ENCODE measurements at places on chromosomes 11 and 22. TPM values are rescaled to one million over a fixed set of nuclear protein-coding genes. Genes with fewer than 3 reads are reported as not detected.

GRCh38 chr11:111598559-111598958, 3.7 kb upstream of the SIK2 start:
- H3K27ac ChIP-seq, result no peak overlapping the region
- no peaks in the 10 kb centered on the region for H3K36me3 ChIP-seq
- no peak overlapping the region for H3K4me3 ChIP-seq
- peaks cover 3% of the 10 kb centered on the region for H3K27me3 ChIP-seq

CSF2RB gene
- 0.02 TPM for polyA plus RNA-seq

SNU13 gene
- polyA plus RNA-seq, result 281 TPM

DNA sequence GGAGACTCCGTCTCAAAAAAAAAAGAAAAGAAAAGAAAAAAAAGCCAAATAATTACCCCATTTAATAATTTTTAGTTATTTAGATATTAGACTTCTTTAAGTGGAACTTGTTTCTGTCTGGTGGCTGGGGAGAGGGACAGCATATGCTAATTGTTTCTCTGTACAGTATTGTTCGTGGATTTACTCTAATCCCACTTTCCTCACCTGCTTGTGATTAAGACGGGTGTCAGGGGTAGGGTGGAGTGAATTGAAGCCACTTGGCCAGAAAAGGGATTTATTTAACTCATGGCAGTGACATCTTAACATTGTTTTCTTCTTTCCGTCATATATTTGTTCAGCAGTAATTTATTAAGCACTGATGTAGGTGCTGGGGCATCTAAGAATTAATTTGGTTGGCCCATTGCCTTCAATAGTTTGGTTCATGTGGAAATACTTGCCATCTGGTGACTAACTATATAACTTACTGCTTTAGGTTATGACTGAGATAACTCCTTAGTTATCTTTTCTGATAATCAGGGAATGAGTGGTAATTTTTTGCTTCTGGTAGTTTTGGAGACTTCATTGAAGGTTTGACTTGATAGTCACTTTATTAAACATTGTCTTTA, 4.6 kb downstream of the TNRC6B start:
- H3K36me3 ChIP-seq, result no peaks in the 10 kb centered on the region
- no peak overlapping the region for H3K4me3 ChIP-seq
- H3K4me1 ChIP-seq, result peaks cover 11% of the 10 kb centered on the region
- no peak for DNase-seq
- no peaks in the 10 kb centered on the region for H3K27me3 ChIP-seq

- no peaks in the 10 kb centered on the region for H3K27me3 ChIP-seq
- no peaks in the 10 kb centered on the region for H3K4me1 ChIP-seq
- H3K36me3 ChIP-seq, result no peaks in the 10 kb centered on the region
- no peak overlapping the region for H3K27ac ChIP-seq
Observed at GRCh38 chr11:106644824-106645223, 373.5 kb downstream of the GUCY1A2 start.

- no peak overlapping the region for H3K4me3 ChIP-seq
- H3K27me3 ChIP-seq, result no peaks in the 10 kb centered on the region
- peaks cover 7% of the 10 kb centered on the region for H3K4me1 ChIP-seq
- DNase-seq, result no peak
Observed at GRCh38 chr11:64849598-64850356, 5.3 kb upstream of the CDC42BPG start.

GRCh38 chr22:36738416-36739020, 35.0 kb upstream of the CACNG2 start:
- H3K4me1 ChIP-seq, result no peaks in the 10 kb centered on the region
- no peak overlapping the region for H3K4me3 ChIP-seq
- no peaks in the 10 kb centered on the region for H3K36me3 ChIP-seq
- no peak overlapping the region for H3K27ac ChIP-seq
- 0 out of 2 replicates have a peak, but pooled peaks cover 3% of the 10 kb centered on the region for H3K27me3 ChIP-seq
- no peak for DNase-seq

GRCh38 chr11:7587712-7588111, 73.9 kb downstream of the PPFIBP2 start:
- no peak overlapping the region for H3K4me3 ChIP-seq
- no peaks in the 10 kb centered on the region for H3K27me3 ChIP-seq
- no peaks in the 10 kb centered on the region for H3K4me1 ChIP-seq
- no peak overlapping the region for H3K27ac ChIP-seq
- no peak for DNase-seq
- no peaks in the 10 kb centered on the region for H3K36me3 ChIP-seq

MYO18B gene
- polyA plus RNA-seq, result 0.77 TPM

DNA sequence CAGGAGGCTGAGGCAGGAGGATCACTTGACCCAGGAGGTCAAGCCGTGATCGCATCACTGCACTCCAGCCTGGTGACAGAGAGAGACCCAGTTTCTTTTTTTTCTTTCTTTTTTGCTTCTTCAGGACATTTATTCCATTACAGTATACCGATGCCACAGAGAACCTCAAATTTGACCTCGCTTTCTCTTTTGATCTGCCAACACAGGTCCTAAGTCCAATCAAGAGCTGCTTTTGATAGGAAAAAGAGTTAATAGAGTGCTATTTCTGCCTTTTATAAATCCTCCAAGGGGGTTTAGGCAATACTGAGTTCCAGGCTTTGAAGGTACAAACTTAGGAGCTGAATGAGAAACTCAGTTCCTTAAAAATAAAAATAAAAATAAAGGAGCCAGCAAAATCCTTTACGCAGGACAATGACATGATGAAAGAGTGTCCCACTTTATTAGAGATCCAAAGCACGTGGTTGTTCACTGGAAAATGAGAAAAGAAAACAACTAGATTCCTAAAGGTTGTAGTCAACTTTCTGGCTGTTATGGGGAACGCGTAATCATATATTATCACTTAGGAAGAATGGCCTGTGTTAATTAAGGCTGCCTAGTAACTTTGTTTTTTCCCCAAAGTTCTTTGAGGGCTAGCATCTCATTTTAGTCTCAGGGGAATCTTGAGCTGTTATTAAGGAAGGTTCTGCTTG, 27.2 kb downstream of the FADD start:
- peaks cover 11% of the 10 kb centered on the region for H3K4me1 ChIP-seq
- no peak overlapping the region for H3K27ac ChIP-seq
- H3K27me3 ChIP-seq, result no peaks in the 10 kb centered on the region
- no peak for DNase-seq

DNA sequence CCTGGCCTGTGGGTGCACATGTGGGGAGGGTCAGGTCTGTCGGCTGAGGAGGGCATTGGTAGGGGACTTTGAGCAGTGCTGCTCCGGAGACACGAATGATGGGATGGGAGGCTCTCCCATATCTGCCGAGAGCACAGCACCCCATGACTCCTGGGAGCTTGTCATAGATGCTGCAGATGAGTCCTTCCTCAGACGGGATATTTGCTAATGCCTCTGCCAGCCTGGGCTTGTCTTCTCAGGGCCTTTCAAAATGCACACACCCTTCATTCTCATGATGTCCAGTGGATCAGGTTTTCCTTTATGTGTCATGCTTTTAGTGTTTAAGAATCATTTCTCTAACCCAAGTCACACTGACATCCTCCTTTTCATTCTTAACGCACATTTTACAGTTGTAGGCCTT, 8.1 kb upstream of the RNH1 start:
- H3K27ac ChIP-seq, result no peak overlapping the region
- H3K4me1 ChIP-seq, result no peaks in the 10 kb centered on the region
- no peak for DNase-seq
- H3K27me3 ChIP-seq, result no peaks in the 10 kb centered on the region
- no peaks in the 10 kb centered on the region for H3K36me3 ChIP-seq

DNA sequence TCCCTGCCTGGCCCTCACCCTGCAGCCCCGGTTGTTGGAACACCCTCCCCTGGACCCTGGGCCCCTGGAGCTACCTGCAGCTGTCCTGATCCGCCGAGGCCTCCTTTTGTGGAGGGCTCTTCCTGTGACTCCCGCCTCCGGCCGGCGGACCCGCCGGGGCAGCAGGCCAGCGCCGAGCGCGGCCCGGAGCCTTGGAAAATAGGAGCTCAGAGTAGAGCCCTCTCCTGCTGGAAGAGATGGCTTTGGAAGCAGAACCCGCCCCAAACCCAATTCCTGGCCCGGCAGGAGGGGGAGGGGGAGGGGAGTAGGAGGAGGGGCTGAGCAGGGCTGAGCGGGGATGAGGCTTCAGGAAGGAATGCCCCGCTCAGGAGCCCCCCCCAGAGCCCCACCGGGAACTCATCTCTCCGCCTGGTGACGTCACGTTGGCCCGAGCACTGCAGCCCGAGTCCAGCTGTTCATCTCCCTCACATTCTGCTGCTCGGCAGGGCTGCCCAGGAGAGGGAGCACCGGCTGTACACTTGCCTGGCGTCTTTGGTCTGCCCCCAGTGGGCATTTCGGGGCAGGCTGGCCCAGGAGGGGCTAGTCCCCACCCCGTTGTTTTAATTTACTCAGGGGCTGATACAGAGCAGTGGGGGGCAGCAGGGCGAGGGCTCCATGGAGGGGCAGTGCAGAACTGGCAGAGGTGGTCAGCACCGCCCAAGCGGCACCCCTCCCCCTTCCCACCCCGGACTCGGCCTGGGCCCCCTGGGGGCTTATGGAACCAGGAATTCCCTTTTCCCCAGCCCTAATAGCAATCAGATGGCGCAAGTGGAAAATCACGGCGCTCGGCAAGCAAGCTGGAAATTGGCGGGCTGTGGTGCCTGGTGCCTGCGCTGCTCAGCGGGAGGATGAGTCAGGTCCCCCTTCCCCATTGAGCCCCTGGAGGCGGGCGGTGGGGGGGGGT, at the start of gene MRGPRF:
TSS of gene MRGPRF (minus strand) at position 238 of the 943 bp plus-strand sequence. CDS start 3,345 bp downstream, outside the sequence.
- H3K27ac ChIP-seq, result no peak within 1 kb of the TSS
- peak within 1 kb of the TSS; percentile 25 for H3K4me3 ChIP-seq
- peaks cover 9% of the 10 kb centered on the region for H3K4me1 ChIP-seq
- H3K27me3 ChIP-seq, result no peaks in the 10 kb centered on the region
- peak; percentile 84 for DNase-seq

Measured in H1 (cell line).